HuH-7 (cell line): ENCODE measurements at places on chromosomes 1 and 21.

- DNase-seq = peak; percentile 52
These were observed 480.6 kb downstream of the CAMTA1 start for GRCh38 chr1:7265771-7266371.

DNA sequence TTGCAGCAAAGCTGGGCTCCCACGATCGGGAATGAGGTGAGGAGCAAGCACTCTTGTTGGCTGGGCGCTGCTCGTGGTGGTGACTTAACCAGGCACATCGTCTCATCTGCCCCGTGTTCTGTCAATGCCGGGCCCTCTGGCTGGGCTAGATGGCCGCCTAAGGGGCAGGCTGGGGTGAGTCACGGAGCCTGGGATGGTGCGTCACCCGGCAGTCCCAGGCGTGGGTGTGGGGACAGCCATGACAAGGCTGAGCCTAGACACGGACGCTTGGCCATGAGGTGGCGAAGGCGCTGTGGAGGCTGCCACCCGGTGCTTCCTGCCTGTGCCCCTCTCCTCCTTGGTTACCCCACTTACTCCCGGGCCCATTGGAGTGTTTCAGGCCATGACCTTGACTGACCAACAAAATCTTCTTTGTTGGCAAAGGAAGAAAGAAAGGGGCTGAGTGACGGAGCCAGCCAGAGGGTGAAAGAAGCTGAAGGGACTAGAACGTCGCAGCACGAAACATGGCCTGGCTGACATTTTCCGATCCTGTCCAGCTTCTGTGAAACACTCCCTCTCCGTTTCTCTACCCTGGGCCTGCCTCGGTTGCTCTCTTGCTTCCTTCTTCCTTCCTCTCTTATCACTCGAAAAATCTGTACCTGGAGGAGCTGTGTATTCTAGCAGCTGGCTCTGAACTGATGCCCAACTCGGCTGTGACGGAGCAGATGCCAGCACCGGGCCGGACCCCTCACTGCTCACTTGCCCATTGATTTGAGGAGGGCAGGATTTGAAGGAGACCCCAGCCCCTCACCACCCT is 596 bp downstream of the CD247 start:
- DNase-seq = no peak

- DNase-seq = no peak
These were observed 16.4 kb downstream of the RUNX3 start for GRCh38 chr1:24913616-24914225.

- no peak for DNase-seq
These were observed 69.0 kb downstream of the VWA5B1 start for GRCh38 chr1:20359451-20360330.

- DNase-seq = no peak
These were observed 13.2 kb downstream of the QSOX1 start for GRCh38 chr1:180167721-180168467.

DNA sequence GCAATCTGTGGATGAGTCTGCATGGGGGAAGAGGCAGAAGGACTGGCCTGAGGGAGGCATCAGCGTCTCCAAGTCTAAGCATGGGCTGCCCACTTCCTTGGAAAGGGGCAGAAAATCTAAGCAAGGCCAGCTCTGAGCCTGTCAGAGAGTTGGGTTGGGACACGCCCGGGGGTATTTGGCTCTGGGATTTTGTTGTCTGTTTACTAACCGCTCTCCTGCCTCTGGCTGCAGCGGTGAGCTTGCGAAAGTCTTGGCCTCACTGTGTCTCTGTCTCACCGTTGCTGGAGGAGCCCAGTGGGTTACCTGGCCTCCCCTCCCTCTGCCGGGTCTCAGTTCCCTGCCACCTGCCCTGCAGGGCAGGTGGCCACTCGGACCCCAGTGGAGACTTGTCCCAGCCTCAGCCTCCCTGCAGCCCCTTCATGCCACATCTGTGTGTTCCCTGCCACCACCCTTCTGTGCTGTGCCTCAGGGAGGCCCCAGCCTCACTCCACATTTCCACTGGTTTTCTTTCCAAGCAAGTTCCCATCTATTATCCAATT is 33.7 kb downstream of the EDN2 start:
- DNase-seq = no peak

DNA sequence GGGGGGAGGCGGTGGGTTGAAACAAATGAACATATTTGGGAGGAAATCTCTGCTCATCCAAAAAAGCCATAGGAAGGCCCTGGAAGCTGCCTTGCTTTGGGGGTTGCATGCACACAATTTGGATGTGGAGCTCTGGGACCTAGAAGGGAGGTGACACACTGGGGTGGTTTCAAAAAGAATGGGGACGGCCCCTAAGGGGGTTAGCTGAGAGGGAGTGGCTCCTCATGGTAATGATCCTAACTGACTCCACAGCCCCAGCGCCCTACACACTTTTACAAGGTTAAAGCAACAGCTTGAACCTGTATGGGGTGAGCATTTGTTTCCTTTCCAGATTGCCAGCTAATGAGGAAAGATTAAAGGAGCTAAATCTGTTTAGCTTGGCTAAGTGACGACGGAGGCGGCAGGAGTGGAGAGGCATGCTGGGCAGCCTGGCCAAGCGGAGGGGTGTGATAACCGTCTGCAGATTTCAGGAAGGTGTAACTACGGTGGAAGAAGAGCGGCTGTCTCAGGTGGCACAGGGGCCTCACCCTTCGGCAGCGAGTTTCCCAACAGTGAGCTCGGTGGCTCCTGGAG is 107.3 kb downstream of the RNF220 start:
- no peak for DNase-seq

- DNase-seq = no peak
These were observed 3.2 kb downstream of the LYPLA2 start for GRCh38 chr1:23793861-23794731.

DNA sequence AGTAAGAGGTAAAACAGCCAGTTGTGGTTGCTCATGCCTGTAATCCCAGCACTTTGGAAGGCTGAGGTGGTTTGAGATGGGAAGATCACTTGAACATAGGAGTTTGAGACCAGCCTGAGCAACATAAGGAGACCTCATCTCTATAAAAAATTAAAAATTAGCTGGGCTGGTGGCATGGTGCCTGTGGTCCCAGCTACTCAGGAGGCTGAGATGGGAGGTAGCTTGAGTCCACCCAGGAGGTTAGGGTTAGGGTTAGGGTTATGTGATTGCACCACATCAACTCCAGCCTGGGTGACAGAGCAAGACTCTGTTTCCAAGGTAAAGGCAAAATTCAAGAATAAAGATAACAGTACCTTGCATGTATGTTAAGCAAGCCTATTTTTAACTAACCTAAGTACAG is 3.5 kb downstream of the SAMSN1 start:
- no peak for DNase-seq

- no peak for DNase-seq
These were observed 14.1 kb downstream of the HIPK1 start for GRCh38 chr1:113943028-113943811.

- DNase-seq = no peak
These were observed 15.1 kb downstream of the TFF3 start for GRCh38 chr21:42300045-42300583.

- no peak for DNase-seq
These were observed 166.0 kb upstream of the C8B start for GRCh38 chr1:57131701-57132394.

- no peak for DNase-seq
These were observed 26.9 kb downstream of the SORT1 start for GRCh38 chr1:109370712-109371340.

DNA sequence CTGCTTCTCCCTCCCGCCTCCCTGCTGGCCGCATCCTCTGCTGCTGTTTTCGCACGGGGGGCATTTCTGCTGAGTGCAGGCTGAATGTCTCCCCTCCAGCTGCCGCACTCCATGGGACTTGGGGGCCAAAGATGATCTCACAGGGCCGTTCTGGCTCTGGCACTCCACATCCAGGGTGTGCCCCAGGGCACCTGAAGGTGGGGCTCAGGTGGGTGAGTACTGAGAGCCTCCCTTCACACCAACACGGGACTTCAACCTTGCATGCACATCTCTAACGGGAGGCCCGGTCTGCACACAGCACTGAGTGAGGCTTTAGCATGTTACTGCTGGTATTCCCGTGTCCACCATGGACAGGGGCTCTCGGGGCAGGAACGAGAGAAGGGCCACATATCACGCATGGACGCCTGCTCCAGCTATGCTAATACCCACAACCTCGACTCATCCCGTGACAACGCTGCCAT is 88.9 kb downstream of the DMRTB1 start:
- no peak for DNase-seq

DNA sequence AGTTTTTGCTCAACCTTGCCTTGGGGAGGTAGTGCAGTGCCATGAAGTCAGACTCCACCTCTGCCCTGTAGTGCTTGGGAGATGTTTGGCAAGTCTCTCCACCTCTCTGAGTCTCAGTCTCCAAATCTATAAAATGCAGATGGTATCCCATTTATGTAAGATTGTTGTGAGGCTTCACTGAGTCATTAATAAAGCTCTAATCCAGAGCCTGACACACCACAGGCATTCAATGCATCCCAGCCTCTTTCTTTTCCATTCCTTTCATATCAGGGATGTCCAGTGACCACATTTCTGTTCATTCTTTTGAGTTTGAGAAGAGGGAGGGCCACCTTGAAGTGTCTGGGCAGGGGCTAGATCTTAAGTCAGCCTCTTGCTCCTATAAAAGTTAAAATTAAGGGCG is 37.6 kb upstream of the LMO4 start:
- DNase-seq = no peak

DNA sequence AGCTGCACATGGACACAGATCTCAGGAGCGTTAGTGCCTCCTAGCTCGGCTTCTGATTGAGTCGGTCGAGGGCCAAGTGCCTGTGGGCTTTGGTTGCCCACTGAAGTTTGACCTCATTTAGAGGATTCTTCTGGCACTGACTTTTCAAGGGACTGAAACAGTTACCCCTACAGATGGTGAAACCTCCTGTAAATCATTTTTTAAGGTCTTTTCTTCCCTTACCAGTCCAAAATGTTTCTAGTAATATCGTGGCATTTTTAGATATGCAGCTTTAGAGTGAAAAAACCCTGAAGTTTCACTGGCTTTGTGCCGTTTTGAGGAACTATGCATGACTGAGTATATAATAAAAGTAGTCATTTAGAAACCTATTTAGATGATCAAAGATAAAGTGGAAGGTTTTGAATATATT is 34.7 kb upstream of the L1TD1 start:
- DNase-seq = no peak

GRCh38 chr1:163774978-163775620 is 453.3 kb downstream of the NUF2 start:
- DNase-seq = no peak

DNA sequence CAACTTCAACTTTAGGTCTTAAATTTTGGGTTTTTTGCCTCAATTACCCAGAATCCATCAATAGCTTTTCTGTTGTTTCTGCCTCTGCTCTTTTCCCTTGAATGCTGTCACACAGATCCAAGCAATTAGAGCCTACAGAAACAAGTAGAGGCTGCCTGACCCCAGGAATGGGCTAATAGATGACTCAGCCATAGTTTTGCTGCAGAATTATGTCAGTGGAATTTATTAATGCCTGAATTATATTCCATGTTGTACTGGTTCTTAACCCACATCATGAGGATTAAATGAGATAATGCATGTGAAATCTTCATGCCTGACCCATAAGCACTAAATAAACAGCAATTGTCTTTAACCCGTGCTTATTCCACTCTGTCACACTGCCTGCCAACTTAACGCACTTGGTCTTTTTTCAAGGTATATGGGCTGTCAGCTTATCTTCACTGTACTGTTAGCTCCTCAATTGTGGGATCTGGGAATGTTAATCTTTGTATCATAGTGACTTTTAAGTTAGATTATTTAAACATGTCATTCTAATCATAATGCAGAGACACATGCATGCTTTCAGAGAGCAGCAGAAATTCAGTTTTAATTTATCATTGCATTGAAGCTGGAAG is 213.3 kb downstream of the ROR1 start:
- no peak for DNase-seq
